Activated CD4-positive, alpha-beta T cell treated with anti-CD3 and anti-CD28 coated beads, Interleukin-2, amount 10 ng/mL, durations not matched to agents 24 days and 14 days (primary cell): ENCODE measurements at places on chromosomes 5 and 9. TPM values are rescaled to one million over a fixed set of nuclear protein-coding genes. Genes with fewer than 3 reads are reported as not detected.

GRCh38 chr5:1209896-1210776 lies 8.7 kb downstream of the SLC6A19 start:
- no peaks in the 10 kb centered on the region for H3K36me3 ChIP-seq
- no peak for DNase-seq
- H3K27me3 ChIP-seq: no peaks in the 10 kb centered on the region
- H3K4me3 ChIP-seq: no peak overlapping the region
- no peak overlapping the region for H3K27ac ChIP-seq

DNA sequence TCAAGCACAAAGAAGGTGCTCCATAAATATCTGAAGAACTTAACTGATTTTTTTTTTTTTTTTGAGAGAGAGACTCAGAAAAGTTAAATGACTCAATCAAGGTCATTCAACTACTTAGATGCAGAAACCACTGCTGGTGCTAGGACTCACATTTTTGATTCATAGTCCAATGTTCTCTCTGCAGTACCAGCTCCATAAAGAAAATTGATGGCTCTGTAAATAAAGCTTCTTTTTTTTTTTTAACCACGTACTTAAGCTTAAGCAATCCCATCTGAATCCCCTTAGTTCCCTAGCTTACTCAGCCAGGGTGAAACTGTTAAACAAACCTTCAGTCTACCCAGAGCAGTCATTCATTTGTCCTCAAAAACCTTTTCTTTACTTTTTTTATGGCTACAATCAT lies 657.0 kb upstream of the WWC1 start:
- H3K27ac ChIP-seq: no peak overlapping the region
- no peaks in the 10 kb centered on the region for H3K27me3 ChIP-seq
- no peak overlapping the region for H3K4me3 ChIP-seq
- no peaks in the 10 kb centered on the region for H3K36me3 ChIP-seq
- no peaks in the 10 kb centered on the region for H3K4me1 ChIP-seq
- no peak for DNase-seq

GRCh38 chr5:136070486-136071285 lies 41.9 kb downstream of the TGFBI start:
- H3K27ac ChIP-seq: no peak overlapping the region
- no peak overlapping the region for H3K4me3 ChIP-seq
- H3K27me3 ChIP-seq: peaks cover 20% of the 10 kb centered on the region
- DNase-seq: no peak

- H3K4me3 ChIP-seq: no peak overlapping the region
- no peaks in the 10 kb centered on the region for H3K4me1 ChIP-seq
- no peak for DNase-seq
- no peaks in the 10 kb centered on the region for H3K27me3 ChIP-seq
- no peaks in the 10 kb centered on the region for H3K36me3 ChIP-seq
These were observed 267.5 kb downstream of the GABRB2 start for GRCh38 chr5:161278739-161279660.

Gene TGFBI
- total RNA-seq: not detected in 2 replicates
